Activated naive CD8-positive, alpha-beta T cell treated with anti-CD3 and anti-CD28 coated beads, Interleukin-2, amount 50 U/mL, for 16 hours (primary cell): ENCODE measurements at places on chromosomes 3 and 15.

- DNase-seq: no peak
Measured at GRCh38 chr3:69853027-69853426, 113.8 kb downstream of the MITF start.

GRCh38 chr3:79148786-79149185 is 619.0 kb downstream of the ROBO1 start:
- no peak for DNase-seq

DNA sequence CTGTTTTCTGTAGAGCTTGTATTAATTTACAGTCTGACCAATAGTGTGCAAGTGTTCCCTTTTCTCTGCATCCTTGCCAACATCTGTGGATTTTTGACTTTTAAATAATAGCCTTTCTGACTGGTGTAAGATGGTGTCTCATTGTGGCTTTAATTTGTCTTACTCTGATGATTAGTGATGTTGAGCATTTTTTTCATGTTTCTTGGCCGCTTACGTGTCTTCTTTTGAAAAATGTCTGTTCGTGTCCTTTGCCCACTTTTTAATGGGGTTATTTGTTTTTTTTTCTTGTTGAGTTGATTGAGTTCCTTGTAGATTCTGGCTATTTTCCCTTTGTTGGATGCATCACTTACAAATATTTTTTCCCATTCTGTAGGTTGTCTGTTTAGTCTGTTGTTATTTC is 7.6 kb upstream of the ACOX2 start:
- DNase-seq: no peak

DNA sequence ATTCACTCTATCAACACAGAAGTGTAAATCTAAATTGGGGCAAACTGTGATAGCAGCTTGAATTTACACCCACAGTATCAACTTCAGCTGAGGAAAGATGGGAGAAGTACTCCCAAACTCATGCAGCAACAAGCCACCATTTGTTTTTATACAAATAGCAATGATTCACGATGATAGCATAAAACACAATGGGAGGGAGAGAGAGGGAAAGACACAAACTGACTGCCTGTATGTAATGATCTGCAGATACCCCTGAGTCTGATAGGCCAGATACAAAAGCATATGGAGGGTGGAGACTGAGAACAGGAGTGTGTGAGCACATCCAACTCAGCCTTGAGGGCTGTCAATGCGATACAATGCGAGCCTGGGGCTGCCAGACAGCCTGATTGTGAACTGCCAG is 79.2 kb downstream of the CNTN3 start:
- no peak for DNase-seq
